Suprapubic skin (tissue), 4 donors: ENCODE measurements at places on chromosomes 11 and 22. TPM values are rescaled to one million over a fixed set of nuclear protein-coding genes. Genes with fewer than 3 reads are reported as not detected.

- H3K27me3 ChIP-seq, result no peaks in the 10 kb centered on the region
- no peaks in the 10 kb centered on the region for H3K36me3 ChIP-seq
- H3K4me3 ChIP-seq, result no peak overlapping the region
- no peaks in the 10 kb centered on the region for H3K4me1 ChIP-seq
Observed at GRCh38 chr11:101269990-101270660, 140.5 kb upstream of the PGR start.

DNA sequence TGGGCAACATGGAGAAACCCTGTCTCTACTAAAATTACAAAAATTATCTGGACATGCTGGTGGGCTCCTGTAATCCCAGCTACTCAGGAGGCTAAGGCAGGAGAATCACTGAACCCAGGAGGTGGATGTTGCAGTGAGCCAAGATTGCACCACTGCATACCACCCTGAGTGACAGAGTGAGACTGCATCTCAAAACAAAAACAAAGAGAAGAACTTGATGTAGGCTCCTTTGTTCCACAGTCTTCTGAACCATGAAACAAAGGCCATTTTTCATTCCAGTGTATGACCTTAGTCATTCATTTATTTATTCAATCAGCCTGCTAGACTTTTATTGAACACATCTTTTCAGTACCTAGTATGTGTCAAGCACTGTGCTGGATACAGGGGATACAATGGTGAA, 369.6 kb downstream of the FAT3 start:
- H3K36me3 ChIP-seq, result no peaks in the 10 kb centered on the region
- no peaks in the 10 kb centered on the region for H3K27me3 ChIP-seq
- no peak overlapping the region for H3K4me3 ChIP-seq
- no peaks in the 10 kb centered on the region for H3K4me1 ChIP-seq

DNA sequence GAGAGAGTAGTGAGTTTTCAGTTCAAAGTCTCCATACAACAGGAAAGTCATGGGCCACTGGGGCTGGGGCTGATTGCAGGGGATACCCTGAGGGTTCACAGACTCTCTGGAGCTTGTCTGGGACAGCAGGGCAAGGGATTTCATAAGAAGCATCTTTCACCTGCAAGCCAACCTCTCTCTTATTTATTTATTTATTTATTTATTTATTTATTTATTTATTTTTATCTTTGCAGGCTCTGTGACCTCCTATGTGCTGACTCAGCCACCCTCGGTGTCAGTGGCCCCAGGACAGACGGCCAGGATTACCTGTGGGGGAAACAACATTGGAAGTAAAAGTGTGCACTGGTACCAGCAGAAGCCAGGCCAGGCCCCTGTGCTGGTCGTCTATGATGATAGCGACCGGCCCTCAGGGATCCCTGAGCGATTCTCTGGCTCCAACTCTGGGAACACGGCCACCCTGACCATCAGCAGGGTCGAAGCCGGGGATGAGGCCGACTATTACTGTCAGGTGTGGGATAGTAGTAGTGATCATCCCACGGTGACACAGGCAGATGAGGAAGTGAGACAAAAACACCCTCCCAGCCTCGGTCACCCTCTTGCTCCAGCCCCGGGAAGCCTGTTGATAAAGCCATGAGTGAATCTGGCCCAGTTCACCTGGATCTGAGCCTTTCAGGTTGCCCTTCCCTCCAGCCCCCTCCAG, 68.4 kb downstream of the GGTLC2 start:
- no peak for DNase-seq
- no peaks in the 10 kb centered on the region for H3K36me3 ChIP-seq
- no peak overlapping the region for H3K27ac ChIP-seq
- peaks cover 1% of the 10 kb centered on the region for H3K27me3 ChIP-seq

DNA sequence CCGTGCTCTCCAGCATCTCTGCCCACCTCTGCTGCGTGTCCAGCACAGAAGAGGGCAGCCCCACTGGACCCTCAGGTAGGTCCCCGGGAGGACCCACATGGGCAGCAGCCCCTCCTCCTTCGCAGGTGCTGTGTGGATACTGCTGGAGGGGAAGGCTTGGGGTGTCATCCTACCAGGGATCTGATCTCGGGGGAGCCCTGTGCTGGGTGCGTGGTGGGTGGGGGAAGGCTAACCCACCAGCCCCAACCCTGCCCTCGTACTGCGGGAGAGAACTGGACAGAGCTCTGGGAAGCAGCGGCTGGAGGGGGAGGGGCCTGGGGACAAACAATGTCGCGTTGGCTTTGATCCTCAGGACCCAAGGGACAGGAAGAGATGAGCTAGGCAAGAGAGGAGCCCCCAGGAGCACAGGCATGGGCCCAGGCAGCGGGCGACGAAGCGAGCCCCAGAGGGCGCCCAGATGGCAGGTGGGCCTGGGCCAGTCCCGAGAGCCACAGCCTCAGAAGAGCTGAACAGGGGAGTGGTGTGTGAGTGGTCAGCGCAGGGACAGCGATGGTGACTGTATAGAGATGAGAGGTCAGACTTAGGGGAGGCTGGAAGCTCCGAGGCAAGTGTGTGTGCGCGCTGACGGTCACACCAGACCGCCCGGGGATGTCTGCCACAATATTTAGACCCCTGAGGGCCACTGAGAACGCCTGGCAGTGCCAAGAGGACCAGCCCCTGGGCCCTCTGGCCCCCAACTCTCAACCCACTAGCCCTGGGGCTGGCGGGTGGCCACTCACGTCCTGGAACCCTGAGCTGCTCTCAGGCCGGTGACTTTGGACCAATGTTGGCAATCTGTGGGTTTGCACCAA, 1.4 kb upstream of the PIM3 start:
- peaks cover 25% of the 10 kb centered on the region for H3K36me3 ChIP-seq
- peaks cover 62% of the 10 kb centered on the region for H3K4me1 ChIP-seq
- peak; percentile 70 for DNase-seq
- peak overlapping the region; percentile 99 for H3K27ac ChIP-seq
- peak overlapping the region; percentile 97 for H3K4me3 ChIP-seq

DNA sequence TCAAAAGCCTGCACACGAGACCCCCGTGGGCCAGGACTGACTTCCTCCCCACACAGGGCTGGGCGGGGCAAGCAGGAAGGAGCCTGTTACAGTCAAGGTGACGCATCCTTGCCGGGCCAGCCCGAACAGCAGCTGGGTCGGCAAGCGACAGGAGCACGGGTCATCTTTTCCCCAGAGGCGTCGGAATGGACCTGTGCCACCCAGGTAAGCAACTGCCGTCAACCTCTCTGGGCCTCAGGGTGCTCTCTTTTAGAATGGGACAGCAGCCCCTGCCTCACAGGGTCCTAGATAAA, at the start of gene CYTH4:
Gene CYTH4, plus strand, starts transcription at position 124 of the 293 bp plus-strand sequence. Its CDS starts 62 bp downstream, at position 186.
- peaks cover 63% of the 10 kb centered on the region for H3K27me3 ChIP-seq
- peak within 1 kb of the TSS; percentile 52 for H3K27ac ChIP-seq
- peak within 1 kb of the TSS; percentile 39 for H3K4me3 ChIP-seq
- DNase-seq, result no peak
- H3K36me3 ChIP-seq, result no peaks in the 10 kb centered on the region

DNA sequence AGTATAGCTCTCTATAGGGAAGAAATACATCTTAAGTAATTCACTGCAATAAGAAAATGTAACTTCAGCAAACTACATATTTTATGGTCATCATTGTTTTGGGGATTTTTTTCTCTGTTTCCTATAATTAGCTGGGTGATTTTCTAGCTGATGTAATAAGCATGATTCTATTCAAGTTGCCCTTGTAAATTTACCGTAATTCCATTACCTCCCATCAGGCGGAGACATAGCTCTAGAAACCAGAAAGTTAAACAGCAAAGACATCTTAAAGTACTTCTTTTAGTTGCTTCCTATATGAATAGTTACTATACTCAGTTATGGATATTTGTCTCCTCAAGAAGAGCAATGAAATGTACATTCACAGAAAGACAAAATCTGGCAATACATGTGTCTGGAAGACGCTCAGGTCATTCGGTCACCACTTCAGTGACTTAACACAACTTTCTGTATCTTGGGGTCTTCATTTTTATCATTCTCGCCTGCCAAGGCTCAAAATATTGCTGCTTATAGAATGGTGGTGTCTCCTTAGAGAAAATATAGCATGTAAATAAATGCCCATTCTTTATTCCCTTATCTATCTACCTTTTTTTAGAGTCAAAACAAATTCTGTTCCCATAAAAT, 239.9 kb upstream of the ZC3H12C start:
- H3K4me3 ChIP-seq, result no peak overlapping the region
- DNase-seq, result no peak
- no peaks in the 10 kb centered on the region for H3K36me3 ChIP-seq
- H3K4me1 ChIP-seq, result no peaks in the 10 kb centered on the region
- no peak overlapping the region for H3K27ac ChIP-seq
- H3K27me3 ChIP-seq, result no peaks in the 10 kb centered on the region

DNA sequence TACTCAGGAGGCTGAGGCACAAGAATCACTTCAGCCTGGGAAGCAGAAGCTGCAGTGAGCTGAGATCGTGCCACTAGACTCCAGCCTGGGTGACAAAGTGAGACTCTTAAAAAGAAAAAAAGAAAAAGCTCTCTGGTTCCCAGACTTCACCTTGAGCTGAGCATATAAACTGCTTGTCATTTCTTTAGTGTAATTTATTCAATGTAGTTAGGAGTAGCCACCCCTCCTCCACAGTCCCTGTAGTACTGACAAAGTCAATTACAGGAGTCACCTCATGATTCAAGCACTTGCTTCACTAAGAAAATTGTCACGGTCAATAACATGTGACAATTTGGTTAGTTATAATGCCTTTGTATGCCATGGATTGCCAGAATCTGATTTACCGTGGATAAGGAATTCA, 7.2 kb downstream of the OR4D10 start:
- H3K27me3 ChIP-seq, result no peaks in the 10 kb centered on the region
- no peaks in the 10 kb centered on the region for H3K36me3 ChIP-seq
- no peak overlapping the region for H3K27ac ChIP-seq
- no peaks in the 10 kb centered on the region for H3K4me1 ChIP-seq
- H3K4me3 ChIP-seq, result no peak overlapping the region
- DNase-seq, result no peak

GRCh38 chr22:22930571-22931556, 43.2 kb downstream of the IGLL5 start:
- H3K27me3 ChIP-seq, result peaks cover 3% of the 10 kb centered on the region
- no peaks in the 10 kb centered on the region for H3K36me3 ChIP-seq
- H3K27ac ChIP-seq, result no peak overlapping the region
- H3K4me3 ChIP-seq, result no peak overlapping the region
- peaks cover 4% of the 10 kb centered on the region for H3K4me1 ChIP-seq
- DNase-seq, result no peak

DNA sequence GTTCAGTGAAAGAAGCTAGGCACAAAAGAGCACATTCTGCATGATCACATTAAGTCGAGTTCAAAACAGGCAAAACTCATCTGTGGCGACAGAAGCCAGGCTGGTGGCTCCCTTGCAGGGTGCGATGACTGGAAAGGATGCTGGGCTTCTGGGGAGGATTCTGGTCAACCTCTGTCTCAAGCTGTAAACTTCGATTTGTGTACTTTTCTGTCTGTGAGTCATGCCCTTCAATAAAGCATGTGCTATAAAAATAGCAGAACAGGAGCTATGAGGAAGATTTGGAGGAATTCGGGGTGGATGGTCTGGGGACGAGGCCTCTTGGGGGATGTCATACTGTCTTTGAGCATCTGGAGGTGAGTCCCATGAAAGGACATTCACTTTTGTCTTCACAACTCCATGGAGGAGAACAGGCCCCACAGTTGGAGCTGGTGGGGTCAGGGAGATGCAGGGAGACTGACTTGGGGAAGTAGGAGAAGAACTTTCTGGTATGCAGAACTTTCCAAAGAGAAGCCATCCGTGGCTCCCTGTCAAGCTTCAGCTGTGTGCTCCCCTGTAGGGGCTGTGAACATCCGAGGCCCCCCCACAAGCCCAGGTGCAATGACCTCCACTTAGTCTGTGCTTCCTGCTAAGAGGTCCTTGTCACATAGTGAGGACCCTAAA, 77.8 kb upstream of the LINC01488 start:
- no peak for DNase-seq
- H3K4me1 ChIP-seq, result peaks cover 6% of the 10 kb centered on the region
- H3K27me3 ChIP-seq, result no peaks in the 10 kb centered on the region

DNA sequence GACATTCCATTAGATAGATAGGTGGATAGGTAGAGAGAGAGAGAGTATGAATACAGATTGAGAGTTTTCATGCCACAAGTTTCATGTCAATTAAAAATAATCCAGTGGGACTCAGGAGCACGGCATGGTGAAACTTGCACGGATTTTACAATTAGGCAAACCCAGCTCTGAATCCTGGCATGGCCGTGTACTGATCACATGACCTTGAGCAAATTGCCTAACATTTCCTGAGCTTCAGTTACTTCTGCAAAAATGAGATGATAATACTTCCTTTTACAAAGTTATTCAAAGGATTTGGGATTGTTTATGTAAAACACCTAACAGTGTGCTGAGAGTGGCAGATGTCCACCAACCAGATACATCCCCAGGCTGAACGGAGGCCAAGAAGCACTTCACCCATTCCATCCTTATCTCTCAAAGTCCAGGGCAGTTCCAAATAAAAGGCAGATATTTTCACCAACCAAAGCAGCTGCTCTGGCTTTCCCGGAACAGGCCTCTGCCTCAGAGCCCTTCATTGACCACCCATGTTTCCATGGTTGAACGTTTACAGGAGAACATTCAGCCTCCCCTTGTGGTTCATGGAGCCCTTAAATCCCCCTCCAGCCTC, 17.9 kb downstream of the APLNR start:
- no peak overlapping the region for H3K4me3 ChIP-seq
- no peaks in the 10 kb centered on the region for H3K27me3 ChIP-seq
- peaks cover 13% of the 10 kb centered on the region for H3K4me1 ChIP-seq
- no peak for DNase-seq
- H3K27ac ChIP-seq, result peak overlapping the region; percentile 7
- H3K36me3 ChIP-seq, result no peaks in the 10 kb centered on the region

DNA sequence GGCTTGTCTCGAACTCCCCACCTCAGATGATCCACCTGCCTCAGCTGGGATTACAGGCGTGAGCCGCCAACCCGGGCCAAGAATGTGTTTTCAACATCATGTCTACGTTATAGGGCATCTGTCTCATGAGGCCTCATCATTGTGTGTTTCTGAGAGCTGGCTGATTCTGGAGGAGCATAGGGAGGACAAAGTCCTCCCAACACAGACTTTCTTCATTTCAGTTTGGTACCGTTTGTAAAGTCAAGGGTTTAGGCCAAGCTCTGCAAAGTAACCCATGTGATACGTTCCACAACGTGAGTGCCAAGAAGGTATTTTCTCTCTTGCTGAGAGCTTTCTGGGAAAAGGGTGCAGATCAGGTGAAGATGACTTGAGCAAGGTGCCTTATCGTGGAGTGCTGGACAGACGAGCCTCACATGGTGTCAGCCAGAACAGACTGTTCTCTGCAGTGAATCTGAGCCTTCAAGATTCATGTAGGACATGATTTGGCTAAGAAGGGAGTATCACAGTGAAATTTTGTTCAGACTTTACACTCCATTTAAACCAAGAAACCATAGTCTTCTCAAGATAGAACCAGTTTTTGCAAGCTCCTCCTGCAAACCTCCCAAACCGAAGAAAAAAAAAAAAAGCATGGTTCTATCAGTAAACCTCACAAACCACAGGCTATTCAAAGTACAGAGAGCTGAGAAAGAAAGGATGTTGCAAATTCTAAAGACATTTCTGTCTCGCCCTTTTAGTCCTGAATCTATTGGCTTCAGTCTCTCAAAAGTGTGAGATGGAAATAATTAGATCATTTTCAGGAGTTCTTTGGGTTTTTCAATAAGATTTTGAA, 71.7 kb downstream of the DBX1 start:
- no peaks in the 10 kb centered on the region for H3K4me1 ChIP-seq
- no peaks in the 10 kb centered on the region for H3K27me3 ChIP-seq
- peaks cover 66% of the 10 kb centered on the region for H3K36me3 ChIP-seq
- H3K4me3 ChIP-seq, result no peak overlapping the region

- no peak for DNase-seq
- peak overlapping the region; percentile 47 for H3K27ac ChIP-seq
Observed at GRCh38 chr11:34251589-34251980, 106.2 kb downstream of the ABTB2 start.

LYVE1 gene
- total RNA-seq, result 8.7 TPM

PHOX2A gene
- total RNA-seq, result not detected

STK33 gene
- not detected for total RNA-seq

KRTAP5-9 gene
- total RNA-seq, result 0.91 TPM

MAPK12 gene
- total RNA-seq, result 4.4 TPM

RIBC2 gene
- total RNA-seq, result 5.7 TPM
